ENCODE measurements at places on chromosomes 12 and 14.

DNA sequence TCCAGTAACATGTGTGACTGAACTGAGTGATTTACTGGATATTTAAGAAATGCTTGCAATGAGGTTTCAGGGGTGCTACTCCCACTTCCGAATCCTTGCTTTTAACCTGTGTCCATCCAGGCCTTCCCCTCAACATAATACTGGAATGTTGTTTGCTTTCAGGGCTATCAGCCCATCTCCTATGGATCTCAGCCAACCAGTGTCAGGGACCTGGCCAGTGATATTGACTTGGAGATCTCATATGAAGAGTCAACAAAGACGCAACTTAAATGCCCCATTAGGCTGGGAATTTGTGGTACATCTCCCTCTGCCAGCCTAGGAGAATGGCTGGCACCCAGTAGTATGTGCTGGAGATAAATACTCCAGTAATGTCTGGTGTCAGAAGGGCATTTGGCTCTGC lies 889 bp upstream of the IFT43 start:
- no peak for DNase-seq

DNA sequence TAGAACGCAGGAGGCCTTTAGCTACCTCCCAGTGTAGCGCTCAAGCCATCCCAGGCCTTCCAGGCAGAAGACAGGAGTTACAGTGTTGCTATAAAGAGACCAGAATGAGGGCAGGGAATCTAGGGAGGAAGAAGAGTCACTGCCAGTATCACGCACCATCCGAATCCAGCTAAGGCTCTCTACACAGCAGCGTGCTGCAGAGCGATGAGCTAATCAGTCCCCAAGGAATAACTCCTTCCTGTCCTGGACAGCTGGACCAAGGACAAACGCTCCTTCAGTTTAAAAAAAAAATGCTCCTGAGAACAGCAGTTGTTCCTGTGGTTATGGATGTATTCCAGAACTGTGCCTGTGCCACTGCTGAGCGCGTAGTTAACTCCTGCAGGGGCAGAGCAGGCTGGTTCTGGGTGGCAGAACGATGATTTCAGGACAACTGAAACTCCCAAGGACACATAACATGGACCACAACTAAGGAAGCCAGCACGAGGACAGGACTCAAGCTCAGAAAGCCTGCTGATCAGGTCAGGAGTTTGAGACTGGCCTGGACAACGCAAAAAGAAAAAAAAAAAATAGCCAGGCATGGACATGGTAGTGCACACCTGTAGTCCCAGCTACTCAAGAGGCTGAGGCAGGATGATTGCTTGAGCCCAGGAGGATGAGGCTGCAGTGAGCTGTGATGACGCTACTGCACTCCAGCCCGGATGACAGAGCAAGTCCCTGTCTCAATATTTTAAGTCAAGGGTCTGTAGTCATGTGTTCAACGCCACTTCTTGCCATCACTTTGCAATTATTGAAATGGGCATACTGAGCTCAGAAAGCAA lies 2.6 kb downstream of the IFFO1 start:
- DNase-seq = no peak

- no peak for DNase-seq
Observed at GRCh38 chr12:3261782-3262359, 184.7 kb downstream of the TSPAN9 start.

DNA sequence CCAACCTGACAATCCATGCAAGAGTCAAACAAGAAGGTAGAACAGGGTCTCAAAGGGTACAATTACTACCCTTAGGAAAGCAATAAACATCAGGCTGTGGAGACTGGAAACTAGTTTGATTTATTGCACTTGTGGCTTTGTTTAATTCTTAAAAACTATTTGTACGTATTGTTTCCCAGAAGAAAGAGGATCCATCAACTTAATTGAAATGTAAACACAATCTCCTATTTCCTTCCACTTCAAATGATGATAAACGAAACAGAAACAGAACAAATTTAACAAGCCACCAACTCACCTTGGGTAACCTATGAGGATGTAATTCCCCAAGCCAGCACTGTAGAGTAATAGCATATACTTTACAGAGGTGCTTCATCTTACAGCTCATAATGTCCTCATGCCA lies 8.0 kb downstream of the STXBP6 start:
- no peak for DNase-seq

DNA sequence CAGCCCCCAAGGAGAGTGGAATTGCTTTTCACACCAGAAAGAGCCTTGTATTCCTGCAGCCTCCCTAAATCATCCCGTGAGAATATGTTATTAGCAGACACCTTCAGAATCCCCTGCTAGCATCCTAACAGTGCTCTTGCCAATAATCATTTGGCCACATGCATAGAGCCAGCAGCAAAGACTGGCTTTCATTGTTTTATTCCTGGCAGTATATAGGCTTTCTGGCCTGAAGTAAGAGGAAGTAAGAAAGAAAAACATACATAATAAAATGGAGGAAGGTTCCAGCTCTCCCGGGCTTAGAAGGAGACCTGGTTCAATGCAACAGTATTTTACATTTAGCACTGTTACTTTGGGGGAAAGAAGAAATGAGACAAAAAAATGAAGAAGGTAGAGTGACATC lies 176.7 kb upstream of the ATF7IP start:
- no peak for DNase-seq

Data from activated effector memory CD4-positive, alpha-beta T cell treated with anti-CD3 and anti-CD28 coated beads, Interleukin-2, amount 50 U/mL, for 16 hours (primary cell).